ENCODE measurements at places on chromosomes 2 and 18.

GRCh38 chr2:76310894-76311633 lies 600.3 kb upstream of the GCFC2 start:
- no peak for DNase-seq

- DNase-seq: no peak
Observed at GRCh38 chr18:60247103-60247502, 125.5 kb downstream of the MC4R start.

DNA sequence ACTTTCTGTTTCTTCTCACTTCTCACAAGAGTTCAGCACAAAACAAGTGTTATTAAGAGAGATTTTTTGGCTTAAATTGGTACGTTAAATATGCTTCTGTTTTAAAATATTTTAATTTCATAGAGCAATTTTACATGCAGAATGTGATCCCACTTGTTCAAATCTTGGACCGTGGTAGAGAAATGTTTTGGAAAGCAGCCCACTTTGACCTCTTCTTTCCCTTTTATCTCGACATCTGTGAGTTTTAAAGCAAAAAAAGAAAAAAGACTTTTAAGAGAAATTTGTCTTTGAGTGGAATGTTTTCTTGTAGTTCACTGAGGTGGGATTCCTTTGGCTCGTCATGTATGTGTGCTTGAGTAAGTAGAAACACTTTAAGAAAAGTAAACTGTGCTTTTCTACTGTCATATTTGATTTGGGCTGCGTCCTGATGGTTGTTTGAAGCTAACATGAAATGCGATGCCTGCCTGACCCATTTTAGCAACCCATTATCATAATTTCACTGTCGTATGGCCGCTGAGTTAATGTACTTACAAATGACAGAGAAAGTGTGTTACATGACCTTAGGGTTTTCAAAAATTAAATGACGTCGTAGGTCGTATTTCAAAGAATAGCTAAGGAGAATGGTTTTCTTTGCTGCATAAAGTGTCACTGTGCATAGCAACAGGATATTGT lies 54.5 kb downstream of the TSHZ1 start:
- no peak for DNase-seq

GRCh38 chr2:214782671-214783070 lies 26.8 kb downstream of the BARD1 start:
- no peak for DNase-seq

- DNase-seq: no peak
Observed at GRCh38 chr2:42877936-42878335, 85.6 kb upstream of the HAAO start.

DNA sequence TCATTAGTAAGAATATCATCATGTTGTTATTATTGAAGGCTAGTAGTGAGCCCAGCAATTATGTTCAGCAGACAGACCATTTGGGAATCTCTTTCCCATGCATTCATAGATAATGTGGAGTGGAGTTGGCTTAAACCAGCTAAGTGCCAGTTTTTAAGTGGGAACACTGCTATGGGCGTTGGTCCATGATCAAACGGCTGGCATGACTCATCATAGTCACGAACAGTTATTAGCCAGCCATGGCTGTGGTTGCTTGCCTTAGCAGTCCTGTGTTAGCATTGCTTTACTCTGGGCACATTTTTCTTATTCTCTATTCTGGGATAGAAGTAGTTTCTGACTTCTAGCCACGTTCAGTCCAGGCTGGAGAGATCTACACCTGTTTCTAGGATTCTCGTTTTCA lies 17.7 kb downstream of the EIF4E2 start:
- no peak for DNase-seq

GRCh38 chr2:197559681-197560080 lies 43.8 kb downstream of the MOB4 start:
- no peak for DNase-seq

DNA sequence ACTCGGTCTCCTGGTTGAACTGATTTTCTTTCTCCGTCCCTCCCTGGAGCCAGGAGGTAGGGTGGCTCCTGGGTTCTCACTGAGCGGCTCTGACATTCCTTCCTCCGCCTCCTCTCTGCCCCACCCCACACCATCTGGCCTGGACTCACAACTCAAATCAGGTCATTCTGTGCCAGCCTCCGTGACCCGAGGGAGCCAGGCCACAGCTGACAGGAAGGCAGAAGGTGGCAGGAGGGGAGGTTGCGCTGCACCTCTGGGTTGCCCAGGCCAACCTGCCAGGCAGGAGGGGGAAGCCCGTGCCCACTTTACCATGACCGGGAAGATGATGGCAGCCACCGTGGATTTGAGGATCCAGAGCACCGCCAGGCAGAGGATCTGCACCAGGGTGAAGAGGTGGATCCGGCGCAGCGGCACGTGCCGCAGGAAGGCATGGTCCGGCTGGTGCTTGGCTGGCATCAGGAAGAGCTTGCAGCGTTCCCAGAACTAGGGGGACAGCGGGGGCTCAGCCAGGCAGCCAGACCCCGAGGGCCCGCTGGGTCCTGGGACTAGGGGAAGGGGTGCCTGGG lies 28.3 kb downstream of the MTHFD2 start:
- DNase-seq: no peak
